ENCODE measurements at places on chromosomes 3 and 15.
A peak's percentile ranks its signal among the peaks of the same experiment; 100 is the strongest.

GRCh38 chr3:62287392-62287927, 85.9 kb downstream of the FEZF2 start:
- no peak for DNase-seq

GRCh38 chr3:104349836-104350235, 1016.9 kb upstream of the ALCAM start:
- DNase-seq = no peak

- DNase-seq = no peak
These were observed 251.3 kb downstream of the THSD4 start for GRCh38 chr15:71366522-71366921.

GRCh38 chr3:49841126-49841696, 15.2 kb downstream of the TRAIP start:
- peak; percentile 33 for DNase-seq

DNA sequence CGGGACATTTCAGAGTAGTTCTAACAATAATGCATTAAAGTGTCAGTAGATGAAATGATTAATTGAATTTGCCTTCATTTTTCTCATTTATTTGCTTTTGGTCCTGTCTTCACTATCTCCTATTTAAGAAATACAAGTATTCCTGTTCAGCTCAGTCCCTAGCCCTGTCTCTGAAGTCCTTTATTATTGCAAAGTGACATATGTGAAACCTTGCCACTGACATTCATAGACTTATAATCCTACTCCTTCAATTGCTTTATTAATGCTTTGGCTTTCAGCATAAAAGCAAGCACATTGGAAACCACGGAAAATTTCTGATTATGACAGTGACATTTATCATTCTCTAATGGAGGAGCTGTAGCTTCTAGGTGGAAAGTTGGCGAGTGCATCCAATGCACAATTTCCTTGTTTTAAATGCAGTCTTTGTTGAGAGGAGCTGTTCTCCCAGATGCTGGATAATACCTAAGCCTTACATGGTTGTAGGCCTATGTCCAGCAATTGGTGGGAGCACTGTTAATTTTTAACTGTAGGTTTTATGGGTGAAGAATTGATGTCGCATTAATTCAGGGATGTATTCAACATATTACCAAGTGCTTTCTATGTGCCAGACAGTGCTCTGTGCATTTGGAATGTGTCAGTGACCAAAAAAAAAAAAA, 337.8 kb downstream of the FEZF2 start:
- no peak for DNase-seq

- peak; percentile 46 for DNase-seq
These were observed 63.7 kb downstream of the CORO2B start for GRCh38 chr15:68642491-68642845.

GRCh38 chr3:32194653-32195052, 43.8 kb upstream of the CMTM8 start:
- DNase-seq = no peak

- no peak for DNase-seq
These were observed 70.5 kb downstream of the SUMF1 start for GRCh38 chr3:4396542-4396941.

DNA sequence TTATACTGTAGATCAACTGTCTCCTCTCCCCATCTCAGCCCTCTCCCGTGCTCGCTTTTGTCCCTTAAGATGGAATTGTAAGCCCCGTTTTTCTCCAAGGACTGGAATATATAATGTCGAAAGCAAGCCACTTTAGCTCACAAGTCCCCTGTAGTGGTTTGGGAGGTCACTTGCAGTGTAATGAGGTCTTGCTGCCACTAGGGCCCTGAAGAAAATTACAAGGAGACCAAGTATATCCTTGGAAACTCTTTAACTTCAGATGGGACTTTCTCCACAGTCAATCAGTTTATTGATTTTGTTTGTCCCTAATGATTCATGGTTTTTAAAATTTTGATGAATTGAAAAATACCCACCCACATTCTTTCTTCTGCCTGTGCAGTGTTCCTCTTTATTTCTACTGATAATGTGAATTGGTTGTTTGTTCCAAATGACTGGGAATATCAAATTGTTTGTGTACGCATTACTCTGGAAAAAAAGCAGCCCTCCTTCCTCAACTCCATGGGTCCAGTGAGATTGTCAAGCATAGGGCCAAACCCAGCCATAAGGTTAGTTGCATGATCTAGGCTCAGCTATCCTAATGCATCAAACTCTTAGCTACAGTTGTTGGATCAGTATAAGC, 294.8 kb downstream of the MCTP2 start:
- no peak for DNase-seq

- DNase-seq = peak; percentile 92
These were observed 3.3 kb upstream of the SKIC8 start for GRCh38 chr15:78302579-78303312.

- DNase-seq = peak; percentile 65
These were observed 80.0 kb downstream of the SQOR start for GRCh38 chr15:45714590-45715488.

- no peak for DNase-seq
These were observed 98.5 kb upstream of the MEF2A start for GRCh38 chr15:99467338-99467720.

GRCh38 chr3:43994657-43995546, 246.8 kb upstream of the TOPAZ1 start:
- DNase-seq = peak; percentile 72

GRCh38 chr3:194586836-194587235, 46.4 kb downstream of the TMEM44 start:
- peak; percentile 87 for DNase-seq

DNA sequence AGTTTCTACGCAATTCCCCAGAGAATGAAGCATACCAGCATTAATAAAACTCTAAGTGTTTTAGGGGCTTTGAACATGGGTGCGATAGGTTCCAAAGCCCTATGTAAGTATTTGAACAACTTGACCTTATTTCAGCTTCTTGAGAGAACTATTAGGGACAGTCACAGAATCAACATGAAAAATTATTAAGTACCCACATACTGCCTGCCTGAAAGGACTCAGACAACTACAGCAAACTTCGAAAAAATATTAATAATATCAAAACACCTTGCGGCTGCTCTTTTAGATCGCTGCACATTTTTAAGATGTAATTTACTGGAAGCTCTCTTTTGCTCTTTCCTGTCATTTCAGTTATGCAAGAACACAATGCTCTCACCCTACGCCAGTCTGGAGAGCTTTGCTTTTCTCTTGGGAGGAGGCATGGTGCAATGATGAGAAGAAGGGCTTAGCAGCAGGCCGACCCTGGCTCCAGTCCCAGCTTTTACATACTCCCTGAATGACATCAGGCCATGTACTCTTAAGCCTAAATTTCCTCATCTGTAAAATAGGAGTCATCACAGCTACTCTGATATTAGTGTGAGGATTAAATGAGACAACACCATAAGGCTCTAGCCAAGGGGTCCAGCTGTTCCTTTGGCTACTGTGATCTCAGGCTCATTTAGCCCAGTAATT, 640.7 kb downstream of the FHIT start:
- no peak for DNase-seq

GRCh38 chr15:40845036-40845435, 1.2 kb downstream of the SPINT1 start:
- no peak for DNase-seq

DNA sequence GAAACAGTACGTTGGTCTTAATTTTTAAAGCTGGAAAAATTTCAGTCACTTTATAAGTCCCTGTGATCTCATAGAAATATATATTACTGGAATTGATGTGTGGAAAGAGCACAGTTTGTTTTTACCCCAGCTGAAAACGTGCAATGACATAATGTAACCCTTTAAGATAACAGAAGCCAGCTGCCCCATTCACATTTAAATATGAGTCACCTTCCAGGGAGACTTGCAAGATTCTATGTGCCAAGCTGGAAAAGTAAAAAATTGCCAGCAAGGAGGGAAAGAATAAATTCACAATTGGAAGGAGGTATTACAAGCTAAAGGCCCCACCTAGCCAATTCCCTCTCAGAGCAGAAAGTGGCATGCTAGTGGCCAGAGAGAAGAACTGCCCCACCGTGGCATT, 50.2 kb downstream of the SAMMSON start:
- DNase-seq = peak; percentile 2

- no peak for DNase-seq
These were observed 330.9 kb downstream of the SHQ1 start for GRCh38 chr3:72517336-72517735.

GRCh38 chr3:61649381-61650170, 88.2 kb downstream of the PTPRG start:
- DNase-seq = no peak

GRCh38 chr3:134075846-134076245, 46.1 kb upstream of the SLCO2A1 start:
- DNase-seq = no peak

- DNase-seq = no peak
These were observed 95.4 kb upstream of the CCDC80 start for GRCh38 chr3:112736386-112736785.

GRCh38 chr3:160678292-160678842, 1.4 kb downstream of the ARL14 start:
- no peak for DNase-seq

GRCh38 chr3:127967316-127967715, 52.3 kb downstream of the KBTBD12 start:
- DNase-seq = no peak

DNA sequence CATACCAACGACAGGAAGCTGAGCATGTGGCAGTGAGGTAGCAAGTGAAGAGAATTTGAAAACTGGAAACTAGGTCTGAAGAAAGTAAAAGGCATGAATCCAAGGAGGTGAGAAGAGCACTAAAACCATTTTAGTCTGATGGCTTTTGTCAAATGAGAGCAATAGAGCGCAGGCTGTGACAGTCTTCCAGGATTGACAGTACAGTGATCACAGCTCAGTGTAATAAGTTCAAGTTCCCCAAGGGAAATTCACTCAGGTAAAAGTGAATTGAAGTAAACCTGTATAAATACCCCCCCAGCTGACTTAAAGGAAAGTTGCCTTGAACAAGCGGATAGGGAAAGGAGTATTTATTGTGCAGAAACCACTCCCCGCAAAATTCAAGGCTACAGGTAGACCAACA, 224.2 kb upstream of the CRBN start:
- DNase-seq = no peak

GRCh38 chr3:29141918-29142275, 139.0 kb upstream of the RBMS3 start:
- DNase-seq = no peak

GRCh38 chr3:83802801-83803200, 1156.0 kb upstream of the CADM2 start:
- DNase-seq = no peak

Data from ELR (cell line).